ENCODE measurements at places on chromosomes 11 and 22. TPM values are rescaled to one million over a fixed set of nuclear protein-coding genes. Genes with fewer than 3 reads are reported as not detected.
A peak's percentile ranks its signal among the peaks of the same experiment; 100 is the strongest.

GRCh38 chr11:18315893-18316292 is 6.0 kb downstream of the HPS5 start:
- no peak overlapping the region for H3K4me3 ChIP-seq
- peaks cover 5% of the 10 kb centered on the region for H3K4me1 ChIP-seq
- no peaks in the 10 kb centered on the region for H3K27me3 ChIP-seq

GRCh38 chr11:67656278-67656922 is 5.9 kb upstream of the ACY3 start:
- no peaks in the 10 kb centered on the region for H3K4me1 ChIP-seq
- no peaks in the 10 kb centered on the region for H3K36me3 ChIP-seq
- no peak for DNase-seq
- no peaks in the 10 kb centered on the region for H3K27me3 ChIP-seq
- H3K27ac ChIP-seq, result no peak overlapping the region

DNA sequence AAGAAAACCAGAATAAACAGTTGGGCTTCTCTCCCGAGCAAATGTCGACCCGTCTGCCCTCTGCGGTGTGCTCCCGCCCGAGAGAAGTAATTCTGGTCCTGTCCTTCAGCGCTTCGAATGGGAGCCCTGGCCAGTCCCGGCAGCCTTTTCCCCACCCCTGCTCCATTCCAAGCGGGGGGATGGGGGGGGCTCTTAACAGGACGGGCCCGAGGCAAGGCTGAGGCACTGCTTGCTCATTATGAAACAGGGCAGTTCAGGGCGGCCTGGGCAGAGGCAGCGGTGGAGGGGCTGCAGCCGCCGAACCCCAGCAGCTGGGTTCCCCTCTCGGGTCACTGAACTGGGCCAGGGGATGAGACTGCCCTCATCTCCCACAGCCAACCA is 9.1 kb downstream of the BACE1-AS start:
- H3K4me1 ChIP-seq, result no peaks in the 10 kb centered on the region
- H3K27me3 ChIP-seq, result no peaks in the 10 kb centered on the region
- H3K36me3 ChIP-seq, result no peaks in the 10 kb centered on the region
- no peak for DNase-seq

- H3K27me3 ChIP-seq, result no peaks in the 10 kb centered on the region
- no peaks in the 10 kb centered on the region for H3K4me1 ChIP-seq
- no peaks in the 10 kb centered on the region for H3K36me3 ChIP-seq
- H3K4me3 ChIP-seq, result no peak overlapping the region
- no peak for DNase-seq
These were observed 2.1 kb upstream of the BATF2 start for GRCh38 chr11:64998690-64999431.

DNA sequence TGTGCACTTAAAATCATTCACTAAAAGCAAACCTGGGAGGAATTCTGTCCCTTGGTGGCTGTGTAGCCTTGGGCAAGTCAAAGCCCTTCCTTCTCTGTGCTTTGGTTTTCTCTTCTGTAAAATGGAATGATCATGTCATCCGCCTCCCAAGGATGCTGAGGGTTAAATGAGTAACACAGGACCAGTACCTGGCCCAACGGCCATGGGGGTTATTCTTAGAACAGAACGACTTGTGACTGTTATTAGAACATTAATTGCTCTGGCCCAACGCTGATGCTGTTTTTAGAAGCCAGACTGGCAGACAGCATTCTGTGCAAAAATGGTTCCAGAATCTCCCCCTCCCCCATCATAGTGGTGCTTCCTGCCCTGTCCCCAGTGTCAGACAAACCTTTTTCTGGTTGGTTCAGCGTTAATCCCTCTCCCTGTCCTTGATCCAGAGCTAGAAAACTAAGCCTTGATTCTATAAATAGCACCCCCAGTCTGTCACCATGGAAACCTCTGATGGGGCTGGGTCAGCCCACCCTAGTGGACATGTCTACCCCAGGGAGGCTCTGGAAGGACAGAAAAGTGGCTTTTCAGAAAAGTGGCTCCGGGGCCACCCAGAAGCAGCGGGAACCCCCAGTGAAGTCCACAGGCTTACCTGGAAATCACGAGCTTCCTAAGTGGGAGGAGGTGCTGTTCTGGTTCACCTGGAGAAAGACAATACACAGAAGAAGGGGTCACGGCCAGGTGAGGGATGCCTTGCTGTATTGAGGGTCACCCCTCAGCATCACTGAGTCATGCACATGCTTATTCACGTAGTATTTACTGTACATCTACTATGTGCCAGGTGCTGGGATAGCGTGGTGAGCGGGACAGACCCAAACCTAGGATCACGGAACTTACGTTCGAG is 15.5 kb upstream of the TFIP11 start:
- no peak for DNase-seq
- no peaks in the 10 kb centered on the region for H3K27me3 ChIP-seq
- H3K4me3 ChIP-seq, result no peak overlapping the region
- H3K36me3 ChIP-seq, result peaks cover 3% of the 10 kb centered on the region
- no peak overlapping the region for H3K27ac ChIP-seq

- DNase-seq, result no peak
- H3K4me1 ChIP-seq, result peaks cover 10% of the 10 kb centered on the region
- no peak overlapping the region for H3K4me3 ChIP-seq
- no peaks in the 10 kb centered on the region for H3K36me3 ChIP-seq
- H3K27ac ChIP-seq, result no peak overlapping the region
These were observed 6.1 kb upstream of the WNT11 start for GRCh38 chr11:76212086-76213035.

GRCh38 chr22:17980015-17980590 is 44.3 kb downstream of the MICAL3 start:
- no peaks in the 10 kb centered on the region for H3K36me3 ChIP-seq
- H3K27me3 ChIP-seq, result no peaks in the 10 kb centered on the region
- peak overlapping the region; percentile 19 for H3K4me3 ChIP-seq
- peaks cover 10% of the 10 kb centered on the region for H3K4me1 ChIP-seq

DNA sequence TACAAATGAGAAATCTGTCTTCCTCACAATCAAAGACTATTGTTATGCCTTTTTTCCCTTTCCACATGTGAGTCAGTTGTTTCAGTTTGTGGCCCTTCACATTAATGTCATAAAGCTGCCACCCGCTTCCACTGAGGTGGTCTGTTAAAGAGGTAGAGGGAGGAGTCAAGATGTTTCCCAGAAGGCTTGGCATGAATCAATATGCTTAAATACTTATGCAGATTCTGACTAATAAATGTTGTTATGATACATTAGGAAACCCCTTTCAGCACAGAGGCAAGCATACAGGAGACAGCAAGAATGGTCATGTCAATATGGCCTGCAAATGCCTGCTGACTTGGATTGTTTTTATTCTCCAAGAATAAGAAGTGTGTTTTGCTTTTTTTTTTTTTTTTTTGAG is 6.5 kb downstream of the RTN3 start:
- H3K36me3 ChIP-seq, result no peaks in the 10 kb centered on the region
- no peak for DNase-seq
- no peak overlapping the region for H3K27ac ChIP-seq
- no peak overlapping the region for H3K4me3 ChIP-seq

GRCh38 chr11:92698742-92699141 is 270.7 kb upstream of the MTNR1B start:
- no peak overlapping the region for H3K4me3 ChIP-seq
- no peaks in the 10 kb centered on the region for H3K27me3 ChIP-seq
- H3K4me1 ChIP-seq, result no peaks in the 10 kb centered on the region
- DNase-seq, result no peak

DNA sequence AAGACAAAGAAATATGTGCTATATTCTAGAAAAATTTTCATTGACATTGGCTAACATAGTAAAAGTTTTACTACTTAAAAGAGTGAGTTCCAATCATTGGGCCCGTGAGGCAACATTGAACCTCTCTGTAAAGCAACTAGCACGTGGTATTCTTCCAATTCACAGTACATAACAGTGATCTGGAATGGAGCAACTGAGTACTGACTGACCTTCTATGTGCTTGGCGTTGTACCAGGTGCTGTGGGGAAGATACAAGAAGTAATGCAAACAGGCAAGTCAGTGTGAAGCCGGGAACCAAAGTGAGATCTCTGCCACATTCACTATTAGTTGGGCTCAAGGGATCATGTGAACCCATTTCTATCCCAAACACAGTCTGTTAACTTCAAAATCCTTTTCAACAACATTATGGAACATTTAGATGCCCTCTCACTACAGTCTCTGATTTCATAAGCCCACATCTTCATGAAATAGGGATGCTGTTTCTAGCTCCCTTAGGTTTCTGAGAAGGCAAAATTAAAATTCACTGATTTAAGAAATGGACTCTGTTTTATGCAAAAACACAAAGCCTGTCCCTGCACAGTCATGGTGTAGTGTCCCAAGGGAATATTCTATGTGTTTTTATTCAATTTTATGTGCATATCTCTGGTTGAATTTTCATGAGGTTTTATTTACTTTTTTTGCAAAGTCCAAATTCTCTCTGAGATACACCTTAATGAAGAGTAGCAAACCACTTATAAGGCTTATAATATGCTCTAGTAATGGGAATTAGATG is 61.8 kb upstream of the NCAM1 start:
- H3K27me3 ChIP-seq, result no peaks in the 10 kb centered on the region
- H3K4me1 ChIP-seq, result no peaks in the 10 kb centered on the region
- no peak overlapping the region for H3K27ac ChIP-seq

DNA sequence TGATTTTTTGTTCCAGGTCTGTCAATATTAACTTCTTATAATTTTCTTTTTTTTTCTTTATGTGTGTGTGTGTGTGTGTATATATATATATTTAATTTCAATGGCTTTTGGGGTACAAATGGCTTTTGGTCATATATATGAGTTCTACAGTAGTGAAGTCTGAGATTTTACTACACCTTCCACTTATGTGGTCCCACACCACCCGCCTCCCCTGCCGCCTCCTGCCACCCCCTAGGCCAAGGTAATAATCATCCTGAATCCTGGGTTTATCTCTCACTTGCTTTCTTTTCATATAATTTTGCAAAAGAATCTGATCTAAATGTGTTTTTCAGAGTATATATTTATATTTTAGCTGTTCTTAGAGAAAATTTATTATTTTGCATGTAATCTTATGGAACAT is 11.1 kb downstream of the NEAT1 start:
- no peak overlapping the region for H3K4me3 ChIP-seq
- H3K36me3 ChIP-seq, result peaks cover 8% of the 10 kb centered on the region
- H3K27me3 ChIP-seq, result no peaks in the 10 kb centered on the region
- H3K4me1 ChIP-seq, result peaks cover 44% of the 10 kb centered on the region
- H3K27ac ChIP-seq, result no peak overlapping the region
- DNase-seq, result no peak

DNA sequence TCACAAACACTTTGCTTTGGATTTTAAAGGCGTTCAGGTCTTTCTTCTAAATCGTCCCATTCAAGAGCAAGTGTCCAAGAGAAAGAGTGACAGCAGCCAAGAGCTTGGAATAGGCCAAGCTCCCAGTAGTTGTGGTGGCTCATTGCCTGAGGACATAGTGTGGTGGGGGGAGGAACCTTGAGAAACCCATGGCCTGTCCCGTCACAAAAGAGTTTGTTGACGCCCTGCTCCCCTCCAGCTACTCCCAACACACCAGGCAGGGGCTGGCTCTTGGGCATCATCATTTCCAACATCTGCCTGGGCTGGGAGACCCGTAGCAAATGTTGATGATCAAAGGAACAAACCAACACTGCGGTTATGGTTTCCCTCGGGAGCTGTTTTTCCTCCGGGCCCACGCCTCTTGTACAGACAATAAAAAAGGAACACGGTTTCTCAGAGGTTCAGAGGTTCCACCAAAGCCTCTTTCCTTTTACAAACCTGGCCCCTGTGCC is 20.8 kb downstream of the FADS3 start:
- H3K4me3 ChIP-seq, result no peak overlapping the region
- H3K27ac ChIP-seq, result no peak overlapping the region
- no peaks in the 10 kb centered on the region for H3K4me1 ChIP-seq
- no peaks in the 10 kb centered on the region for H3K36me3 ChIP-seq
- DNase-seq, result no peak
- H3K27me3 ChIP-seq, result no peaks in the 10 kb centered on the region

GRCh38 chr22:48702573-48703264 is 1125.0 kb downstream of the BRD1 start:
- no peaks in the 10 kb centered on the region for H3K4me1 ChIP-seq
- no peaks in the 10 kb centered on the region for H3K27me3 ChIP-seq
- H3K36me3 ChIP-seq, result no peaks in the 10 kb centered on the region
- no peak for DNase-seq
- no peak overlapping the region for H3K27ac ChIP-seq
- H3K4me3 ChIP-seq, result no peak overlapping the region

DNA sequence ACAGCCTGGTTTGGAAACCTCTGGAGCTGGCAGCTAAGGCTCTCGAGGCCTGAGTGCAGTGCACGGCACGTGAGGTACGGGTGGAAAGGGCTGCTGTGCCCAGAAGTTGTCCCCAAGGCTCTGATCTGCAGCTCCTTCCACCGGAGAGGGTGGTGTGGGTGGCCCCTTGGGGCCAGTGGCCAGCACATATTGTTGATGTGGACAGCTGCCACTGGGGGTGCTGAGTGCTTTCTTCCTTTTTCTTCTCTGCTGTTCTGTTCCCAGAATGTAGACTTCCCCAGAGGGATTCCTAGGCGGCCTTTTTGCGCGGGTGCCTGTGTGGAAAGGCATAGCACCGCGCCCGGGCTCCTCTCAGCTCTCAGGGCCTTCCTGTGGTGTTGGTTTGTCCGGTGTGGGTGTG is 1476.5 kb downstream of the TBC1D22A start:
- no peaks in the 10 kb centered on the region for H3K36me3 ChIP-seq
- peaks cover 14% of the 10 kb centered on the region for H3K4me1 ChIP-seq
- H3K27me3 ChIP-seq, result no peaks in the 10 kb centered on the region
- no peak for DNase-seq
- no peak overlapping the region for H3K4me3 ChIP-seq
- no peak overlapping the region for H3K27ac ChIP-seq

Gene DCUN1D5
- total RNA-seq, result 14.2 TPM

Gene FXYD2
- 3.1 TPM for total RNA-seq

Gene SHANK2
- total RNA-seq, result not detected

Gene ALG9
- 29.8 TPM for total RNA-seq

Gene MTA2
- total RNA-seq, result 226 TPM
